ENCODE measurements at places on chromosomes 7 and 10.

DNA sequence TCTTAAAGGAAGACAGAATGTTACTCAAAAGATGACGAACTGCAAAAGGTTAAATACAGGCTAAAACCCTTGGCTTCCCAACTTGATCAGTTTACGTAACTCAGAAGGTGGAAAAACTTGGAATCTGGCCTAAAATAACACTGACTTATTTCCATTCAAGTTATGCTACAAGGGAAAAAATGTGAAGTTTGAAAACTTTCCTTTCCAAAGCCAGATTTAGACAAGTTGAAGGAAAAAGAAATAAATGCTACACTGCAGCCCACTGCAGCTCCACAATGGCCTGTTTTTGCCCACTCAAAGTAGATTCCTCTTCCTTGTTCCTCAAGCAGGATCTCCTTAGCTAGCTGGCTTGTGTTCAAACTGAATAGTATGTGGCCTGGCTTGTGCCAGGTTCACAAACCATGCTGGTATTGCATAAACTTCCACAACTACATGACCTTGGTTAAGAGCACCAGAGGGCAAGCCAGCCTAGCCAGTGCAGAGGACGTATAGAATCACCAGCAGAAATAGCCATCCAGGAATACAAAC lies 166.2 kb downstream of the CPEB3 start:
- no peak for DNase-seq

GRCh38 chr7:128863433-128863989 lies 855 bp downstream of the ATP6V1F start:
- DNase-seq = peak; percentile 53

GRCh38 chr10:7520507-7521485 lies 110.0 kb upstream of the SFMBT2 start:
- DNase-seq = peak; percentile 8

DNA sequence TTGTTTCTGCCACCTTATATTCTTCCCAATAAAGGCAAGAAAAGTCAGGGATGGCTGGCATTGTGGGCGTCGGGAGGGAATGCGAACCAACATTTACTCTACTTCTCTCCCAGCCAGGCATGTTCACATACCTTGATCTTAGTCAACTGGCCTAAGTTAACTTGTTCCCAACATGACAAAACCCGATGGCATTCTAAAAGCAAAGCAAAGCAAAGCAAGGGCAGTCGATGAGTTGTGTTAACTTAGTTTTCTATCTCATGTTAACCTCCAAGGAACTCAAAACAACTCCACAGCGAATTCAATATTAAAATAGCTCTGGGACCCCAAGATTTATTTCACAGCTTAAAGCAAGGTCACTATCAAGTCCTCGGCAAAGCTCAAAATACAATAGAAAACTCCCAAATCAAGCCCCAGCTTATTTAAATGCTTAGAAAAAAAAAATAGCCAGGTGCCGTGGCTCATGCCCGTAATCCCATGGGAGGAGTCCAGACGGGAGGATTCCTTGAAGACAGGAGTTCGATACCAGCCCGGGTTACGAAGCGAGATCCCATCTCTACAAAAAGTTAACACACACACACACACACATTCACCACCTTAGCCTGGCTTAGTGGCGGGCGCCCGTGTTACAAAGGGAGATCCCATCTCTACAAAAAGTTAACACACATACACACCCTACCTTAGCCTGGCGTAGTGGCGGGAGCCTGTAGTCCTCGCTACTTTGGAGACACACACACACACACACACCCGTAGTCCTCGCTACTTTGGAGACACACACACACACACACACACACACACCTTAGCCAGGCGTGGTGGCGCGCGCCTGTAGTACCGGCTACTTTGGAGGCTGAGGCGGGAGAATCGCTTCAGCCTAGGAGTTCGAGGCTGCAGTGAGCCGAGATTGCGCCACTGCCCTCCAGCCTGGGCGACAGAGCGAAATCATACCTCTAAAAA lies 901 bp upstream of the CCNY start:
- DNase-seq = no peak

DNA sequence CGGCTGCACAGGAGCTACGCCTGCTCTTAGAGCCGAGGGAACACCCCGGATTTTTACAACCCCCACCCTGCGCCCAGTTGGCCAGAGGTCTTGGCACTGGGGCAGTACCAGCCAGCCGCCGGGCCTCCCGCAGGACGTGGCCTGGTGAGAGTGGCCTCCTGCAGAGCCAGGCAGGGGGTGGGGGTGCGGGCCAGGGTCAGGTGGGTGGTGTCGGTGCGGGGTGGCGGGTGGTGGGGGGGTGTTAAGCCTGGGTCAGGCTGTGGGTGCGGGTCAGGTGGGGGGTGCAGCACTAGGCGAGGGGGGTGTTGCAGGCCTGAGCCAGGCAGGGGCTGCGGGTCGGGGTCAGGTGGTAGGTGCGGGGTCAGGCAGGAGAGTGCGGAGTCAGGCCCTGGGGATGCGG lies 647 bp downstream of the ECHS1 start:
- DNase-seq = no peak

- DNase-seq = no peak
Measured at GRCh38 chr7:115338016-115338415, 416.1 kb downstream of the MDFIC start.

DNA sequence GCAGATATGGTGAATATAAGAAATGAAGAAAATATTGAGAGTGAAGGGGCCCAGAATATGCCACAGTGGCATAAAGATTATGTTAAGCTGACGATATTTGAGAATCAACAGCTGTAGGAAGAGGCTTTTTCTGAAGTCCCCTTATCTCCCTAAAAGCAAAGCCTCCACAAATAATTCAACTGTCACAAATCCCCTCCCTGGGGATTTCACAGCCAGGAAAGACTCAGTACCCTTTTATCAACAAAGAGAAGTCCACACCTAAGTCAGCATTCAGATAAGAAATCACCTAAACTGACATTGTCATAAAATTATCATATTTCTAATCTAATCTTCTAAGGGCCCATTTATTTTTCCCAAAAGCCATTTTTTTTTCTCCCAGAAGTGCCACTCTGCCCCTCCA lies 284.9 kb upstream of the VWC2 start:
- DNase-seq = no peak

- no peak for DNase-seq
Measured at GRCh38 chr10:36608866-36609265, 516.5 kb upstream of the ANKRD30A start.

- DNase-seq = no peak
Measured at GRCh38 chr7:40101201-40101600, 33.2 kb downstream of the MPLKIP start.

GRCh38 chr10:70053218-70053840 lies 683 bp downstream of the MACROH2A2 start:
- peak; percentile 8 for DNase-seq

DNA sequence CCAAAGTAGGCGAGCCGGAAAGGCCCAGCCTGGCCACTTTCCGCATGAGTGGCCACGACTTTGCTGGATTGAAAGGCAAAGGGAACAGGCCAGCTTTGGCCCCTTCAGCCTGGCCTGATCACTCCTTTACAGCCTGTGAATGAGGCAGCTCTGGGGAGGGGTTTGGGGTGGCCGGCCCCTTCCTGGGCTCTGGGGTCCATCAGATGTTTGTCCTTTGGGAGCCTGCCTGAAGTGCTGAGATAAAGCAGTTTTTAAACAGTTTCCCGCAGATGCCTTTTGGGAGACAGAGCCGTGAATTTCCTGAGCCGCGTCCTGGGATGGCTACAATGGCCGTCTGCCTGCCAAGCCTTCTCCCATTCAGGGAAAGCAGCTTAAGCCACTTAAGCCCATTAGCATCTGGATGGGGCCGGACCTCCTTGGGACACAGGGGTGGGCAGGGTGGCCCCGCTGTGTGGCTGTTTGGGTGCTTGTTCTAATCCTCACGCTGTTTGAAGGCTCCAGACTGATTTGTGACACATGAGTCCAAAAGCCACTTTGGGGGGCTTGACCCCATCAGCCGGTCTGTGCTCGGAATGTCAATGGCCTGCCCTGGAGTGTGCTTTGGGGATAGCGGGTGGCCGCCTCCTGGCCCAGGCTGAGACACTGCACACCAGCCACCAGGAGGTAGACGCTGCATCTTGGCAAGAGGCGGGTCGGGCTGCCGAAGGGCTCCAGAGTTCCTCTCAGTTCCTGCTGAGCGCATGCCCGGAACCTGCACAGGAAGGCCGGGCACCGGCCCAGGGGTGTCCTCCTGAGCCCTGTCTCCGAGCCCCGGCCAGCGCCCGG lies 38.9 kb downstream of the NKX6-2 start:
- no peak for DNase-seq

- DNase-seq = no peak
Measured at GRCh38 chr10:30059209-30060107, at the start of gene JCAD. JCAD (minus strand) TSS chr10:30059586; CDS start chr10:30047812, 11,774 bp downstream.

- no peak for DNase-seq
Measured at GRCh38 chr10:122494833-122495232, 33.5 kb downstream of the HTRA1 start.

DNA sequence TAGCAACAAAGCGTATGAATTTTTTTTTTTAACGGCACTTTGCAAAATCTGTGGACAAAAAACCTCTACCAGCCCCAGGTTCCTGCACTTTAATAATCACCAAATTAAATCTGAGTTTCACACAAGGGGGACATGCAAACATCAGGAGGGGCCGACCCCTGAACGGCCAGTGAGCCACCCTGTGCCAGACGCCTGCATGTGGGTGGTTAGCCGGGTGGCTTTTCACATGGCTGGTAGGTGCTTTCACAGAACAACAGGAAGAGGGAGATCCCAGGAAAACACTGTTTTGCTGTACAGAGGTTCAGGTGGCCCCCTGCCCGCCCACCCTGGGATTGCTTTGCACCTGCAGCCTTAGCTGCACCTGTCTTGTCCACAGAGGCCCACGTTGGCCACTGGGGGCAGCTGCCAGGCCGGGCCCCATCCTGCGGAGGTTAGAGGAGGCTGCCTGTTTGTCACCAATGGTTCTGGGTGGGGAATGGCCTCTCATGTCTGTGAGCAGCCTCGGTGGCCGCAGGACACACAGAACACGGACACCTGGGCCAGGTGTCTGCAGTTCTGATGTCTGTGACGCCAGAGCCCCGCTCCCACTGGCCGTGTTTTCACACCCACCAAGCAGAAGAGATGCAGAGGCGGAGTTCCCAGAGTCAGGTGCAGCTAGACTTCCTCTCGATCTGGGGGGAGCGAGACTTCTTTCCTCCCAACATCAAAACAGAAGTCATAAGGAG lies 107.7 kb downstream of the FAM53B start:
- no peak for DNase-seq

GRCh38 chr10:80015911-80016830 lies 62.3 kb upstream of the TMEM254 start:
- no peak for DNase-seq

GRCh38 chr7:82517050-82517449 lies 73.5 kb upstream of the CACNA2D1 start:
- no peak for DNase-seq

GRCh38 chr7:1678081-1678543 lies 8.0 kb downstream of the ELFN1 start:
- DNase-seq = no peak

- DNase-seq = no peak
Measured at GRCh38 chr10:120575411-120575810, 118.4 kb downstream of the PLPP4 start.

DNA sequence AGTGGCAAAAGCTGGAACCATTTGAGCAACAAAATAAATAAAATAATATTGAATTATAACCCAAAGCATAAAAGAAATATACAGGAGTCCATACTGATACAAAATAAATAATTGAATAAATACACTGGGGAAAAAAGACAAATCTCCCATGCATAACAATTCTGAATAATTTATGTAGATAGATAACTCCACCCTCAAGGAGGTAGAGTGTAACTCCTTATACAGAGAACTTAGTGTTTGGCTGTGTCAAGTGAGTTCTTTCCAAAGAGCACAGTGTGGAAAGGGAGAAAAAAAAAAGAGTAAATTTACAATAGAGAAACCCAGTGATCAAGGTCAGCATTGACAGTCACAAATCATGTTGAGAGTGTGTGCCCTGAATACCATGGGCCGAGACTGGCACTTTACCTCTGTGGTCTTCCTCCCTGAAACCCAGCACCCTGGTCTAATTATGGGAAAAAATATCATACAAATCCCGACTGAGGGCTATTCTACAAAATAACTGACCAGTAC lies 5.5 kb downstream of the PIK3AP1 start:
- DNase-seq = no peak

DNA sequence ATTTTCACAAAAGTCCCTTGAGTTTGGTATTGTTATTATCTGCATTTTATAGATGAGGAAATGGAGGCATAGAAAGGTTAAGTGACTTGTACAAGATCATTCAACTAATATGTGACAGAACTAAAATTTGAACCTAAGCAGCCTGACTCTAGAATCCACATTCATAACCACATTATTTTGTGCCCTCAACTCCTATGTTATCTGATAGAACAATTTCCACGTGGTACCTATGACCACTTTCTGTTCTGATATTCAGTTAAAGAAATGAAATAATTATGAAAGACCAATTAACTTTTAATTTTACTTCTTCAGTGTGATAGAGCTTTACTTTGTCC lies 17.5 kb downstream of the BCAP29 start:
- DNase-seq = no peak

DNA sequence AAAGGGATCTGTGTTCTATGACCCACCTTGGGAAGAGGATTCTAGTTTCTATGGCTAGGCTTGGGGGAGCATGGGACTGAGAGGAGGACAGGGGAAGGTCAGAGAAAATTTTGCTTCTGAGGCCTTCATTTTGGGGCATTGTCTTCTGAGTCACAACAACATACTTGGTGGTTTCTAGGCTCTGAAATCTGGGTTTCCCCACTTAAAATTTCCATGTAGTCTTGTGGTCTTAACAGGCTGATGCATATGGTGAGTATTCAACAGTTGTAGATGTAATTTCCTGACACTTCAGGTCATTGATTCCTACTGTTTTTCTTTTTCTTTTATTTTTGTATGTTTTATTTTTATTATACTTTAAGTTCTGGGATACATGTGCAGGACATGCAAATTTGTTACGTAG lies 88.5 kb downstream of the ANKRD7 start:
- no peak for DNase-seq

GRCh38 chr7:875476-876076 lies 778 bp upstream of the GET4 start:
- peak; percentile 53 for DNase-seq

GRCh38 chr7:81110673-81111072 lies 191.8 kb upstream of the SEMA3C start:
- no peak for DNase-seq

GRCh38 chr10:103640436-103641181 lies 147.1 kb downstream of the NEURL1 start:
- no peak for DNase-seq

- DNase-seq = no peak
Measured at GRCh38 chr10:109696981-109697775, 226.1 kb downstream of the XPNPEP1 start.

GRCh38 chr10:112271982-112272381 lies 11.2 kb upstream of the TECTB start:
- DNase-seq = no peak

Data from NCI-H1092 treated with DMSO at 0.1 percent for 48 hours (cell line).